CD4-positive, alpha-beta memory T cell (primary cell): ENCODE measurements at places on chromosomes 12 and 14. TPM values are rescaled to one million over a fixed set of nuclear protein-coding genes. Genes with fewer than 3 reads are reported as not detected.

DNA sequence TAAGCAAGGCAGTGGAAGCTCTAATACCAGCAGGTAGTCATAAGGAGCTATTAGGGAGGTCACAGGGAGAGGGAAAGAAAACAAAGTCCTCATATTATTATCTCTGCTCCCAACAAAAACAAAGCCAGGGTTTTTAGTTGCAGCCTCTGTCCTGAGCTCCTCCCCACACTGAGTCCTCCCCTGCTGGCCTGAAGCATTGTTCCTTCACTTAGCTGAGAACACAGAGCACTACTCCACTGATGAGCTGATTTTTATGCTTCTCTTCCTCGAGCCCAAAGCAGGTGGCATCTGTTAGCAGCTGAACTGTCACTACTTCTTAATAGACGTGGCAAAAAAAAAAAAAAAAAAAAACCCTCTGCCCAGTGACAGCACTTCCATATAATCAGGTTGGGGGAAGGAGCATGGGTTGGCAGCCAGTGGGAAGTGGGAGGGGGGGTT, 10.5 kb upstream of the STAC3 start:
- peaks cover 42% of the 10 kb centered on the region for H3K36me3 ChIP-seq
- no peak overlapping the region for H3K4me3 ChIP-seq
- no peak for DNase-seq

Gene GPR162
- polyA plus RNA-seq = not detected

DNA sequence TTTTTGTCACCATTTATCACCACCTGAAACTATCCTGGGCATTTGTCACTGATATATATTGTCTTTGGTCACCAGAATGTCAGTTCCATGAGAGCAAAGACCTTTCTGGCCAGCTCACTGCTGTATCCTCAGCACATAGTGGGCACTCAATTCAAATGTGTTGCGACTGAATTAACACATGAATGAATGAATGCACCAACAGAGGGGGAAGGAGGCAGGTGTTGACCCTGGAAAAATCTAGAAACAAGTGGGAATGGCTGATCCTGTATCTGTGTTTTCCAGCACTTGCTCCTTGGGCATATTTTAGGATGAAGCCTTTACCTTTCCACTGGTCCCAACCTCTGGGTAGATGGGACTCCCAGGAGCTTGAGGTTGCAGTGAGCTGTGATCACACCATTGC, 3.4 kb upstream of the NCOR2 start:
- no peak overlapping the region for H3K27ac ChIP-seq
- H3K27me3 ChIP-seq = no peaks in the 10 kb centered on the region
- DNase-seq = no peak
- no peaks in the 10 kb centered on the region for H3K36me3 ChIP-seq
- peaks cover 8% of the 10 kb centered on the region for H3K4me1 ChIP-seq

DNA sequence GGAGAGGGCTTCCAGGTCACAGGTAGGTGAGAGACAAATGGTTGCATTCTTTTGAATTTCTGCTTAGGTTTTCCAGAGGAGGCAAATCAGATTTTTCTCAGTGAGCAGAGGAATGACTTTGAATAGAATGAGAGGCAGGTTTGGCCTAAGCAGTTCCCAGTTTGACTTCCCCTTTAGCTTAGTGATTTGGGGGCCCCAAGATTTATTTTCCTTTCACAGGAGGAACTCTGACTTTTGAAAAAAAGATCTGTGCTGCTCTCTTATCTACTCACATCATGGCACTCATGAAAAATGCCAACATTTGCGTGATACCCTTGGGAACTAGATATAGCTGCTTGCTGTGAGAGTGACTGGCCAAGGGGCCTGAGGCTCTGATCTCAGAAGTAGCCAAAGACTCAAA, 58.0 kb upstream of the EVL start:
- H3K4me3 ChIP-seq = no peak overlapping the region
- H3K36me3 ChIP-seq = no peaks in the 10 kb centered on the region
- no peaks in the 10 kb centered on the region for H3K27me3 ChIP-seq
- H3K27ac ChIP-seq = no peak overlapping the region
- no peaks in the 10 kb centered on the region for H3K4me1 ChIP-seq
- no peak for DNase-seq

GRCh38 chr12:67911275-67911600, 78.0 kb upstream of the IFNG-AS1 start:
- DNase-seq = no peak
- H3K4me1 ChIP-seq = no peaks in the 10 kb centered on the region
- no peak overlapping the region for H3K4me3 ChIP-seq
- no peaks in the 10 kb centered on the region for H3K27me3 ChIP-seq
- no peak overlapping the region for H3K27ac ChIP-seq
- no peaks in the 10 kb centered on the region for H3K36me3 ChIP-seq

DNA sequence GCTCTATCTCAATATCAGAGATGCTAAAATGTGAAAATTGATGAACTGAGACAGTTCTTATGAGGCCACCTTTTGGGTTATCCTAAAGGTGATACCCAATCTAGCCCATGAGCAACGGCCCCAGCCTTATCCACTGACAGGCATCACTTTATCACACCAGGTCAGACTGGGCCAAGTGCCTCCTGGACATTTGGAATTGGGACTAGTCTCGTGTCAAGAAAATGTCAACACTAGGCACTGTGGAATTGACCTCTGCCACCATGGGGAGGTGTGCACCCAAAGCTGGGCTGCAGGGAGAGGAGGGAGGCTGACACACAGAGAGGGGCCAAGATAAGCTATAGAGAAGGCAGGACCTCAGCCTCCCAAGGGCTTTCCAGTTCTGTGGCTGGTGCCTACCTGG, 78.5 kb upstream of the ZFP36L1 start:
- H3K4me3 ChIP-seq = no peak overlapping the region
- H3K4me1 ChIP-seq = no peaks in the 10 kb centered on the region
- H3K27ac ChIP-seq = no peak overlapping the region
- H3K27me3 ChIP-seq = no peaks in the 10 kb centered on the region

Gene GON7
- polyA plus RNA-seq = 28.8 TPM

DNA sequence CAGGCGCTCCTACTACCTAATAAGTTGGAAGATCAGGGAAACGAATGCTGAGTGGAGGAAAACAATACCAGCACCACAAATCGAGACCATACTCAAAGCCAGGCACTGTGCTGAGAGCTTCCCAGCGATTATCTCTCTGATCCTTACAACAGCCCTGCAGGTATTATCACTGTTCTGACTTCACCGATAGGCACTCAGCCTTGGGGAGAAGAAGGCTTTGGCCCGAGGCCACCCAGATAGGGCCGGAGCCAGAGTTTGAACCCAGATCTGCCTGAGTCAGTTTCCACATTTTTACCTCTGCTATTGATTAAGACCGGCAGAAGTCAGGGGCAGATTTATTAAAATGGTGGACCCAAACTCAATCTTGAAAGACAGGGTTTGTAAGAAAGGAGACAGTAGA, 4.9 kb downstream of the SVOP start:
- H3K27me3 ChIP-seq = peaks cover 4% of the 10 kb centered on the region
- peaks cover 3% of the 10 kb centered on the region for H3K4me1 ChIP-seq
- no peaks in the 10 kb centered on the region for H3K36me3 ChIP-seq
- no peak for DNase-seq

DNA sequence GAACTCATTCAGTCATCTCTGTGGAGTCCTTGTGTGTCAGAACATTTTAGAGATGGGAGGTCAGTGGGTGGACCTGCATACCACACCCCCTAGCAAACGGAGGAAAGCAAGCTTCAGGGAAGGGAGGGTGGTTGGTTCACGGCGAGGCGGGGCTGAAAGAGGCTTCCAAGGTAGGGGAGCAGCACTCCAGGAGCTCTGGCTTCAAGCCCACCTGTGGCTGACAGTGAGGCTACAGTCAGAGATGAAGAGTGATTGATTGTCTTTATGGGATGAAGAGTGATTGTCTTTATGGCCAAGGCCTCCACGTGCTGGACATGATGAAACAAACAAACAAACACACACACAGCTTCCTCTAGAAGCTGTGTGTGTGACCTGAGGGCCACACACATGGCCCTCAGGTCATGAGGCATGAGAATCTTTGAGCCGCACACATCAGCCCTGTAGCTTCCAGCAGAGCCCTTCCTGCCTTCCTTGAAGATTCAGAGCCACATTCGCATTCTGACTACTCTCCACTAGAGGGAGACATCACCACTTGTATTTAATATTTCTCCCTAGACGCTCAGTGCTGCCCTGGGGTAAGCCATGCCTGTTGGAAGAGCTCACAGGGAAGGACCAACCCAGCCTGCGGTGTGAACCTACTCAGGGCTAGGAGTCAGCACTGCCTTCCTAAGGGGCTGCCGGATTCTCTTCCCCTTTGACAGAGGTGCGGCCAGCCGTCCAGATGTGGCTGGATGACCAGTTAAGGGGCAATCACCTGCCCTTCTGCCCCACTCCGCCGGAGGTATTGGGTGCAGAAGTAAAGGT, 54.4 kb upstream of the KCNA1 start:
- no peak overlapping the region for H3K27ac ChIP-seq
- H3K4me3 ChIP-seq = no peak overlapping the region
- peaks cover 10% of the 10 kb centered on the region for H3K4me1 ChIP-seq

Gene GLIPR1L1
- not detected for polyA plus RNA-seq

Gene REM2
- 1.5 TPM for polyA plus RNA-seq

- H3K4me3 ChIP-seq = no peak overlapping the region
- no peak for DNase-seq
- H3K27ac ChIP-seq = no peak overlapping the region
Observed at GRCh38 chr12:11174022-11174421, 3.0 kb downstream of the SMIM10L1 start.

- H3K36me3 ChIP-seq = no peaks in the 10 kb centered on the region
- no peak overlapping the region for H3K4me3 ChIP-seq
- no peaks in the 10 kb centered on the region for H3K4me1 ChIP-seq
- DNase-seq = no peak
- no peaks in the 10 kb centered on the region for H3K27me3 ChIP-seq
Observed at GRCh38 chr12:23952071-23952470, 2.6 kb upstream of the SOX5 start.

Gene SYNJ2BP
- 13.4 TPM for polyA plus RNA-seq

Gene RD3L
- polyA plus RNA-seq = not detected

DNA sequence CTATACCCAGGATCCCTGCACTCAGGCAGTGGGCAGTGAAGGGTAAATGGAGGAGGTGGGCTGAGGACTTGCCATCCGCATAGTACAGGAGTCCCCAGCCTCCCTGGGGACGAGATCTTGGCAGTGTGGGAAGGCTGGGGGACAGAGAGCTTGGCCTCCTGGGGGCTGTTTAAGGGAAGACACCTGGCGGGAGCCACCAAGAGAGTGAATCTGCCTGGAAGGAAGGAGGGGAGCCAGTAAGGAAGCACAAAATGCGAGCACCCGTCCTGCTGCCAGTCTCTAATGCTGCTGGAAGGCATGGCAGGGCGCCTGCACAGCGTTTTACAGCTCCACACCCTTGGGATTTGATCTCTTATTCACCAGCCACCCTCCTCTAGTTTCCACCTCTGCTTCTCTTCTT, 7.4 kb upstream of the KRT2 start:
- DNase-seq = no peak
- H3K27me3 ChIP-seq = no peaks in the 10 kb centered on the region
- no peaks in the 10 kb centered on the region for H3K36me3 ChIP-seq
- H3K4me3 ChIP-seq = no peak overlapping the region
- no peak overlapping the region for H3K27ac ChIP-seq

Gene FOXG1
- polyA plus RNA-seq = not detected

DNA sequence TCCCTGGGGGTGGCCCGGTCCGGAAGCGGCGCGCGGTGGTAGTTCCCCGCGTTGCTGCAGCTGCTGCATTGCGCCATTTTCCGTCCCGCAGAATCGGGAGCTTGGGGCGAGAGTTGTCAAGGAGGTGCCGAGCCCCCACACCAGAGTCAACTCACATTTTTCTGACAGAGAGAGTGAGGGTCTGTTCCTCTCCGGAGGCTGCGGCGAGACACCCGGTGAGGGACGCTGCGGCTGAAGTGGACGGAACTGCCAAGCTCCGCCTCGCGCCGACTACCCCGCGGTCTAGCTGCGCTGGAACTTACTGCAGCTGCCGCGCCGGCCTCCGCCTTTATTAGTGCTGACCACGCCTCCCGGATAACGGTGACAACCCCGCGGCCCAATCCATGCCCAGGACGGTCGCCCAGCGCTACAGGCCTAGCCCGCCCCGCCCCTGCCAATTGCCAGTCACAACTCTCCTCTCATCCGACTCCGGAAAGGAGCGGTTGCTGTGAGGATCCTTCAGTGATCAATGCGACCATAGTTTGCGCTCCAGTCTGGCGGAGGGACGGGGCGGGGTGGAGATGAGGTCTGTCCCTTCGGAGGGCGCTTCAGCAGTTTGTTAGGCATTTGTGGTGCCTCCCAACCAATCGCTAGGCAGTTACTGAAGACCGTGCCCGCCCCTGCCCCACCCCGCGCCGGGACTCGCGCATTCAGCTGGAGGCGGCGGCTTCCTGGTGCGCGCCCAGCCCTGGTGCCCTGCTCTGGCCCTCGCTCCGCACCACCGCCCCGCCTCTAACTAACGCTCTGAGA, at the start of gene VAMP1:
Gene VAMP1 (minus strand): TSS at position 303 of the 789 bp plus-strand sequence. CDS start 146 bp downstream, at position 157.
- DNase-seq = peak; percentile 99
- H3K27ac ChIP-seq = peak within 1 kb of the TSS; percentile 64
- H3K36me3 ChIP-seq = peaks cover 10% of the 10 kb centered on the region
- no peaks in the 10 kb centered on the region for H3K27me3 ChIP-seq
- peaks cover 46% of the 10 kb centered on the region for H3K4me1 ChIP-seq

GRCh38 chr14:75333606-75334548, 55.2 kb downstream of the FOS start:
- peaks cover 22% of the 10 kb centered on the region for H3K4me1 ChIP-seq
- DNase-seq = peak; percentile 73
- H3K27me3 ChIP-seq = no peaks in the 10 kb centered on the region
- H3K4me3 ChIP-seq = peak overlapping the region; percentile 64
- H3K27ac ChIP-seq = peak overlapping the region; percentile 58

DNA sequence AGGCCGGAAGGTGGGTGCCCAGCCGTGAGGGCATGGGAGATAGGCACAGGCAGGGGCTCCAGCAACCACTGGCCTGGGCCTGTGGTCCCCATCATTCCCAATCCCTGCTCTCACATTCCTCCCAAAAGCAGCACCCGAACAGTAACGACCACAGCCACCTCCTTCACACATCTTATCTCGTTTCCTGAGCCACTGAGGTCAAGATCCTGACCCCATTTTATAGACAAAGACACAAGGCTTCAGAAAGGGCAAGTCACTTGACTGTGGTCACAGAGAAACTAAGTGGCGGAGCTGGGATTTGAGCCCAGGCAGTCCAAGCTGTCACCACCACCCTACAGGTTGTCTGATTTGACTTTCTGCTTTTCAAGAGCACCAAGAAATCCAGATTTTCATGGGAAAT, 38.9 kb downstream of the DTX1 start:
- no peak overlapping the region for H3K4me3 ChIP-seq
- no peak for DNase-seq
- no peak overlapping the region for H3K27ac ChIP-seq
- peaks cover 37% of the 10 kb centered on the region for H3K4me1 ChIP-seq
- no peaks in the 10 kb centered on the region for H3K36me3 ChIP-seq

DNA sequence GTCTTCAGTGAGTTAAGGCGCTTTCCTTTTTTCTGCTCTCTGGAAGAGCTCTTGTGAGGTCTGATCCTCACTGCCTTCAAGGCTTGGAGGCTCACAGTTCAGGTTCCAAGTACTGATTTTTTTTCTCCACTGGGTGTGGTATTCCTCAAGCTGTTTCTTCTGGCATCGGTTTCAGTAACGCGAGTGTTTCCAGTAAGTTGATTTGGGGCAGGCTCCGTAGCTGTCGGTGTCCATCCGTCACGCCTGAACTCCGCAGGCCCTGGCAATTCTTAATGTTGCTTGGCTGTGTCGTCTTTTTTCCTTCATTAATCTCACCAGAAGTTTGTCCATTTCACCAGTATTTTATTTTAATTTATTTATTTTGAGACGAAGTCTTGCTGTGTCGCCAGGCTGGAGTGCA, 30.6 kb downstream of the LRCOL1 start:
- H3K36me3 ChIP-seq = peaks cover 7% of the 10 kb centered on the region
- DNase-seq = no peak
- H3K27me3 ChIP-seq = no peaks in the 10 kb centered on the region
- no peaks in the 10 kb centered on the region for H3K4me1 ChIP-seq
- no peak overlapping the region for H3K27ac ChIP-seq
